ENCODE measurements at places on chromosomes 1 and 21.
A peak's percentile ranks its signal among the peaks of the same experiment; 100 is the strongest.

GRCh38 chr1:183215076-183215720, 29.1 kb downstream of the LAMC2 start:
- DNase-seq: no peak

GRCh38 chr1:99374109-99374508, 109.8 kb downstream of the PLPPR4 start:
- DNase-seq: no peak

DNA sequence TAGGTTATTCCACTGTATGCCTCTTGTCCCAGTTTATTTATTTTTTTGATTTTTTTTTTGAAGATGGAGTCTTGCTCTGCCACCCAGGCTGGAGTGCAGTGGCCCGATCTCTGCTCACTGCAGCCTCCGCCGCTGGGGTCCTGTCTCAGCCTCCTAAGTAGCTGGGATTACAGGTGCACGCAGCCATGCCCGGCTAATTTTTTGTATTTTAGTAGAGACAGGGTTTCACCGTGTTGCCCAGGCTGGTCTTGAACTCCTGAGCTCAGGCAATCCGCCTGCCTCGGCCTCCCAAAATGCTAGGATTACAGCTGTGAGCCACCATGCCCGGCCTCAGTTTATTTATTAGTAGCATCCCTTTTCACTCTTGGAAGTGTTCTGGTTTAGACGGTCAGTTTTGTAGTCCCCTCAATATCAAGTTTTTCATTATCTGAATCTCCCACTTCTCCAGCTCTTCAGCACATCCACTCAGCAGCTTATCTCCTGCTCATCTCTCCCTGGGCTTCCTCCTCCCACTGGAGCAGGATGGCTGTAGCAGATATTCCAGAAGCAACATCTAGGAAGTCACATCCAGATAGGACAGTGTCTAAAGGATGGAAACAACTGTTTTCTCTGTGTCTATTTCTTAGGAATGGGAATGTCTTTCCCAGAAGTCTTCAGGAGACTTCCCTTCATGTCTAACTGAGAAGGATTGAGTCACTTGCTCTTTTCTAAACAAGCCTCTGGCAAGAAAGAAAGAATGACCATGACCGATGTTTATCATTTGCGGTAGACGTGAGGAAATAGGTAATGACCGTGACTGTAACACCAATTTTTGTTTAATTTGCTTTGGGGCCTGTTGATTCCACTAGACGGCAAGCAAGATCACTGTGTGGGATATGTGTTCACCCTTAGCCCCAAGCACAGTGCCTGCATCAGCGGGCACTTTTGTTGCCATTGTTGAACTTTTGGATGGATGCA, 14.4 kb downstream of the CCDC190 start:
- DNase-seq: no peak

DNA sequence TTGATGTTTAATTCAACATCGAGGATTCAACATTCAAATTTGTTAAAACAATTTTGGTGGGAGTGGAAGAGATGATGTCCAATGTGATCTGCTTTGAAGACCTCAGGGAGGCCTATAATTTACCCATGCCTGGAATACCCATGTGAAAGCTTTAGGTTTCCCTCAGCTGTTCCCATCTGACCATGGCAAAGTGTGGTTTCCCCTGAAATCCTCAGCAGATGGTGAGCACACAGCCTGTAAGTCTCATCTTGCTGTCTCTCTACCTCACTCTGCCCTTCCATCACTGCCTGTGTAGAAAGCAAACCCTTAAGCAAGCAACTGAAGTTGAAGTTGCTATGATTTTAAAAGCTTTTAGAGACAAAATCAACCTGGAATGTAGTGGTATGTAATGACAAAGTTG, 80.1 kb upstream of the ATF3 start:
- no peak for DNase-seq

- DNase-seq: no peak
Measured at GRCh38 chr1:235006132-235006721, 122.4 kb downstream of the TOMM20 start.

- peak; percentile 14 for DNase-seq
Measured at GRCh38 chr1:33055210-33056008, 18.7 kb upstream of the AK2 start.

- no peak for DNase-seq
Measured at GRCh38 chr1:172898866-172899265, 151.9 kb downstream of the TNFSF18 start.

- no peak for DNase-seq
Measured at GRCh38 chr1:157335056-157335455, 196.9 kb upstream of the ETV3 start.

Data from activated gamma-delta T cell treated with Interleukin-2 at 50 U/mL for 16 hours (primary cell).